ENCODE measurements at places on chromosomes 2 and 18. TPM values are rescaled to one million over a fixed set of nuclear protein-coding genes. Genes with fewer than 3 reads are reported as not detected.

The CELF4 gene
- 3.7 TPM for total RNA-seq

The GPBAR1 gene
- not detected for total RNA-seq

The GPN1 gene
- total RNA-seq = 41.7 TPM

The ALPI gene
- not detected for total RNA-seq

The PDE1A gene
- not detected for total RNA-seq

The GALNT3 gene
- 8.0 TPM for total RNA-seq

The RAB17 gene
- 23.3 TPM for total RNA-seq

The KHK gene
- 3.3 TPM for total RNA-seq

The EFHD1 gene
- total RNA-seq = 3.8 TPM

The SLC16A14 gene
- 2.1 TPM for total RNA-seq

The SPATA3 gene
- not detected for total RNA-seq

The LBX2 gene
- total RNA-seq = 0.11 TPM

The PTMA gene
- total RNA-seq = 2,302 TPM

The POMC gene
- 4.4 TPM for total RNA-seq

The NETO1 gene
- total RNA-seq = 15.9 TPM

The HRH4 gene
- total RNA-seq = not detected

The GKN1 gene
- total RNA-seq = not detected

The CYP27A1 gene
- 14.3 TPM for total RNA-seq

The HJURP gene
- 84.5 TPM for total RNA-seq

The CRACDL gene
- 0.24 TPM for total RNA-seq

The SP140 gene
- not detected for total RNA-seq

The CDH20 gene
- 0.31 TPM for total RNA-seq

The UGT1A6 gene
- not detected for total RNA-seq

The TSPYL6 gene
- not detected for total RNA-seq

The ARL6IP6 gene
- total RNA-seq = 54.9 TPM

The GPR35 gene
- total RNA-seq = not detected

The APCDD1 gene
- 40.2 TPM for total RNA-seq

The CD207 gene
- total RNA-seq = not detected

The ALK gene
- total RNA-seq = 0.21 TPM

The COBLL1 gene
- total RNA-seq = 2.6 TPM

The TRIB2 gene
- total RNA-seq = 70.4 TPM

The COL4A4 gene
- 0.67 TPM for total RNA-seq

The MATN3 gene
- 3.6 TPM for total RNA-seq

All from H7 (cell line).